ENCODE measurements at places on chromosomes 5 and 9. TPM values are rescaled to one million over a fixed set of nuclear protein-coding genes. Genes with fewer than 3 reads are reported as not detected.

WNT8A gene
- polyA plus RNA-seq = not detected

STPG3 gene
- polyA plus RNA-seq = not detected

RASEF gene
- 1.3 TPM for polyA plus RNA-seq

PCDHGB2 gene
- 2.2 TPM for polyA plus RNA-seq

PCDHB12 gene
- polyA plus RNA-seq = 3.4 TPM

BRIX1 gene
- 19.3 TPM for polyA plus RNA-seq

RNF44 gene
- polyA plus RNA-seq = 25.8 TPM

PCDH12 gene
- 2.5 TPM for polyA plus RNA-seq

ADAMTSL1 gene
- 3.2 TPM for polyA plus RNA-seq

PRELID2 gene
- 4.1 TPM for polyA plus RNA-seq

PCDHB15 gene
- 7.3 TPM for polyA plus RNA-seq
